Progenitor cell of endocrine pancreas (in vitro differentiated cells): ENCODE measurements at places on chromosomes 16 and 17. TPM values are rescaled to one million over a fixed set of nuclear protein-coding genes. Genes with fewer than 3 reads are reported as not detected.

Gene PLXDC1
- 2.3 and 3.7 TPM in 2 replicates for total RNA-seq

Gene HOXB7
- 0.55 and 1.5 TPM in 2 replicates for total RNA-seq

Gene CD2BP2
- total RNA-seq = 76.9 and 78.8 TPM in 2 replicates

- H3K4me3 ChIP-seq = no peak overlapping the region
- no peak overlapping the region for H3K27ac ChIP-seq
- DNase-seq = no peak
- no peaks in the 10 kb centered on the region for H3K27me3 ChIP-seq
- peaks cover 9% of the 10 kb centered on the region for H3K36me3 ChIP-seq
These were observed 17.8 kb upstream of the CRK start for GRCh38 chr17:1473841-1474240.

DNA sequence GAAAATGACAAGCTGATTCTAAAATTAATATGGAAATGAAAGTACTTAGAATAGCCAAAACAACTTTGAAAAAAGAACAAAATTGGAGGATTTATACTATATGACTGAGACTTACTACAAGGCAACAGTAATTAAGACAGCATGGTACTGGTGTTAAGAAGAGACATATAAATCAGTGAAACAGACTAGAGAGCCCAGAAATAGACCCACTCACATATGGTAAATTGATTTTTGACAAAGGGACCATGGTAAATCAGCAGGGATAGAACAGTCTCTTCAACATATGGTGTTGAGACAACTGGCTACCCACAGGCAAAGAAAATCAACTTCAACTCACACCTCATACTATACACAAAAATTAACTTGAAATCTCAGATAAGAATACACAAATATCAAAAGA lies 12.9 kb downstream of the CMC2 start:
- peaks cover 5% of the 10 kb centered on the region for H3K36me3 ChIP-seq
- H3K4me1 ChIP-seq = peaks cover 49% of the 10 kb centered on the region
- no peak overlapping the region for H3K4me3 ChIP-seq
- no peak for DNase-seq
- peak overlapping the region; percentile 92 for H3K27ac ChIP-seq
- H3K27me3 ChIP-seq = no peaks in the 10 kb centered on the region

- H3K4me3 ChIP-seq = no peak overlapping the region
- H3K36me3 ChIP-seq = no peaks in the 10 kb centered on the region
- no peak for DNase-seq
- no peak overlapping the region for H3K27ac ChIP-seq
- H3K4me1 ChIP-seq = no peaks in the 10 kb centered on the region
These were observed 388.0 kb upstream of the TNRC6C start for GRCh38 chr17:77570565-77570898.

- H3K36me3 ChIP-seq = peaks cover 24% of the 10 kb centered on the region
- H3K4me1 ChIP-seq = peaks cover 14% of the 10 kb centered on the region
These were observed 10.7 kb downstream of the WIPI1 start for GRCh38 chr17:68446626-68447041.

DNA sequence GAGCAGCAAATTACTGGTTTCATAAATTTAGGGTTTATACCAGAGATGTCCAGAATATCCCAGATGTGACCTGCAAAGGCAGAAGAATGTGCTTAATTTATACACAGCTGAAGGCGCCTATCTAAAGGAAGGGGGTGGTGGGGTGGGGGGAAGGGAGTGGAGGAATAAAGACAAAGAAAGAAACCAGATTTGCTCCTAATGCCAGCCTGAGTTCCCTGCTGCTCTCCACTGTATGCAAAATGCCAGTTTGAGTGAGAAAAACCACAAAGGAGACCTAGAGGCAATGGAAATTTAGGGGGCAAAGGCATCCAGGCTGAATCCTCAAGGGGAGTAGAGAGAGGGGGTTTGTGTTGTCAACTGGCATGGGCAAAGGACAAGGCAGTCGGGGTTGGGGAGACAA lies 161.5 kb upstream of the TOX3 start:
- H3K27ac ChIP-seq = no peak overlapping the region
- H3K4me3 ChIP-seq = no peak overlapping the region
- H3K4me1 ChIP-seq = peaks cover 11% of the 10 kb centered on the region
- peaks cover 3% of the 10 kb centered on the region for H3K27me3 ChIP-seq
- DNase-seq = no peak
- no peaks in the 10 kb centered on the region for H3K36me3 ChIP-seq

GRCh38 chr17:13917634-13918033 lies 151.7 kb upstream of the COX10 start:
- no peak overlapping the region for H3K27ac ChIP-seq
- H3K4me1 ChIP-seq = peaks cover 14% of the 10 kb centered on the region
- peaks cover 7% of the 10 kb centered on the region for H3K27me3 ChIP-seq
- peaks cover 2% of the 10 kb centered on the region for H3K36me3 ChIP-seq

GRCh38 chr16:51045794-51046193 lies 105.3 kb downstream of the SALL1 start:
- H3K36me3 ChIP-seq = no peaks in the 10 kb centered on the region
- DNase-seq = no peak
- H3K27ac ChIP-seq = no peak overlapping the region
- no peak overlapping the region for H3K4me3 ChIP-seq

GRCh38 chr16:31177136-31177535 lies 2.8 kb upstream of the FUS start:
- H3K36me3 ChIP-seq = peaks cover 2% of the 10 kb centered on the region
- no peak overlapping the region for H3K27ac ChIP-seq

DNA sequence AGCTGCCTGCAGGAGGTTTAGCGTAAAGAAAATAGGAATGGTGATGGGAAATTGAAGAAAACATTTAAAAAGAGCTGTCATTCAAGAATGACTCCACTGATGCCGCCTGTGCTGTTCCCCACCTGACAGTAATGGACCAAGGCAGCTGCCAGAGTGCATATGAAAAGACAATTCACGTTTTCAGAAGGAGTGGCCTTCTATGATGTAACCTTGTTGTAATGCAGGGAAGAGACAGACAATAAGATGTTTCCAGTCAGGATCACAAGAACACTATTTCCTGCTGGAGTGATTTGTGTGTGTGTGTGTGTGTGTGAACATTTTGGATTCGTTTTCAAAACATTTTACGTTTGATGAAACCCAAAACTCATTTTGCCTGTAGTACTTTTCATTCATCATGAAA lies 203.7 kb downstream of the LGALS9B start:
- H3K27me3 ChIP-seq = no peaks in the 10 kb centered on the region
- no peak overlapping the region for H3K4me3 ChIP-seq
- DNase-seq = no peak
- H3K27ac ChIP-seq = no peak overlapping the region
- H3K4me1 ChIP-seq = no peaks in the 10 kb centered on the region
- H3K36me3 ChIP-seq = peaks cover 14% of the 10 kb centered on the region

DNA sequence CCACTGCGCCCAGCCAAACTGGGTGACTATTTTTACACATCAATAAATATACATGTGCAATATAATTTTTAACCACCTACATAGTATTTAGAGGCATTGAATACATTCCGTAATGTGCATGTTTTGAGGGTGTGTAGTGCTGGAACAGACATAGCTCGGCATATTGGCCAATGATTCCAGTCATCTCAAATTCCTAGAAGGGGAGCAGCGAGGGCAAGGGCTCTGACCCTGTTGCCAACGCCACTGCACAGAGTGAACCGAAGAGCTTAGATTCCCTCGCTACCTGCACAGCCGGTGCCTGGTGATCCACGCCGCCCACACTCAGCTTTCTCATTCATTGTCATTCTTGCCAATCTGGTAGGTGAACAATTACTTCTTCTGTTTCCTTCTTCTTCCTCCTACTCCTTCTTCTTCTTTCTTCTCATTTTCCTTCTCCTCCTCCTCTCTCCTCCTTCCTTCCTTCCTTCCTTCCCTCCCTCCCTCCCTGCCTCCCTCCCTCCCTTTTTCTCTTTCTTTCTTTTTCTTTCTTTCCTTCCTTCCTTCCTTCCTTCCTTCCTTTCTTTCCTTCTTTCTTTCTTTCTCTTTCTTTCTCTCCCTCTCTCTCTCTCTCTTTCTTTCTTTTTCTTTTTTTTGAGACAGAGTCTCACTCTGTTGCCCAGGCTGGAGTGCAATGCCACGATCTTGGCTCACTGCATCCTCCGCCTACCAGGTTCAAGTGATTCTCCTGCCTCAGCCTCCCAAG lies 26.3 kb upstream of the ATP2A3 start:
- DNase-seq = no peak
- H3K36me3 ChIP-seq = no peaks in the 10 kb centered on the region
- peaks cover 4% of the 10 kb centered on the region for H3K27me3 ChIP-seq
- no peak overlapping the region for H3K27ac ChIP-seq
- H3K4me1 ChIP-seq = no peaks in the 10 kb centered on the region

GRCh38 chr17:7475764-7476422 lies 3.5 kb downstream of the ZBTB4 start:
- H3K4me1 ChIP-seq = peaks cover 32% of the 10 kb centered on the region
- DNase-seq = no peak
- H3K36me3 ChIP-seq = no peaks in the 10 kb centered on the region
- no peaks in the 10 kb centered on the region for H3K27me3 ChIP-seq
- no peak overlapping the region for H3K4me3 ChIP-seq

DNA sequence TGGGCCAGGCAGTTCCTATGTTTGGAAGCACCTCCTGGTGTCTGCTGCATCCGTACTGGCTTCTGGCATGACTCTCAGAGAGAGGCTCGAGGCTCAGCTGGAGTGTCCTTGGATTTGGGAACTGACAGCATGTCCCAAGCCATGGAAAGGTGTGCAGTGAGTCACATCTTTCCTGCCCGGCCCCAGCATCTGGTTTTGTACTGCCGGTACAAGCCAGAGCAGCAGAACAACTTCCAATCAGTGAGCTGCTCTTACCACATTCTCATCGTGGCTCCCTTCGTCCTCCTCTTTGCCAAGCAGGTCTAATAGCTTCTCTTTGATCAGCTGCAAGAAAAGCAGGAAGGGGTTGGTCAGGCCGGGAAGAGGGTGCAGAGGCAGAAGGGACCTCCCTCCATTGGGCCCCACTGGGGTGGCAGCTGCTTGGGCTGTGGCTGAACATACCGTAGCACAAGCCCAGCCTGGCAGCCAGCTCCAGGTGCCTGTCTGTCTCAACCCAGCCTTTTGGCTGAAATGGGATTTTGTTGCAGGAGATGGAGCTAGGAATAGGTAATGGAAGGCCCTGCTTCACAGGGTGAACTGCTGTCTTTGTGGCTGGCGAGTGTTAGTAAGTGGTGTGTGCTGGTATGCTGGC lies 24.2 kb downstream of the SPACA3 start:
- H3K27me3 ChIP-seq = peaks cover 7% of the 10 kb centered on the region
- H3K4me3 ChIP-seq = no peak overlapping the region
- H3K27ac ChIP-seq = no peak overlapping the region
- no peak for DNase-seq
- H3K4me1 ChIP-seq = peaks cover 4% of the 10 kb centered on the region
- H3K36me3 ChIP-seq = no peaks in the 10 kb centered on the region

DNA sequence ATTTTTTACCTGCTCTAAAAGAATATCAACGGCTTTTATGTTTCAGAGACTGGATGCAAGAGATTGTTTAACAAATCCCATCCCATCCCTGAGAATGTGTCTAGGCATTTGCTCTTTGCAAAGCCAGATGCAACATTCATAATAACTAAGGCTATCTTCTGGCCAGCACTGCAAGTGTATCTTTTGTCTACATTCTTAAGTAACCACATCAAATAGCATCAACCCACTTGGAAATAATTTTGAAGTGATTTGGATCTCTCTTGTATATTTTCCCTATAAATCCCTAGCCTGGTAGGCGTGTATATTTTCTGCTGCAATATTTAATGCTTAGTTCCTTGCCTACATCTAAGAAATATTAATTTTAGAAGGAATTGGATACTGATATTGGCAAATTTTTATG lies 64.3 kb downstream of the PIGL start:
- no peak overlapping the region for H3K27ac ChIP-seq
- no peaks in the 10 kb centered on the region for H3K27me3 ChIP-seq
- peaks cover 22% of the 10 kb centered on the region for H3K36me3 ChIP-seq
- H3K4me3 ChIP-seq = no peak overlapping the region

GRCh38 chr17:17440010-17440843 lies 36.6 kb upstream of the MED9 start:
- peak; percentile 38 for DNase-seq
- no peak overlapping the region for H3K4me3 ChIP-seq
- peaks cover 12% of the 10 kb centered on the region for H3K4me1 ChIP-seq

DNA sequence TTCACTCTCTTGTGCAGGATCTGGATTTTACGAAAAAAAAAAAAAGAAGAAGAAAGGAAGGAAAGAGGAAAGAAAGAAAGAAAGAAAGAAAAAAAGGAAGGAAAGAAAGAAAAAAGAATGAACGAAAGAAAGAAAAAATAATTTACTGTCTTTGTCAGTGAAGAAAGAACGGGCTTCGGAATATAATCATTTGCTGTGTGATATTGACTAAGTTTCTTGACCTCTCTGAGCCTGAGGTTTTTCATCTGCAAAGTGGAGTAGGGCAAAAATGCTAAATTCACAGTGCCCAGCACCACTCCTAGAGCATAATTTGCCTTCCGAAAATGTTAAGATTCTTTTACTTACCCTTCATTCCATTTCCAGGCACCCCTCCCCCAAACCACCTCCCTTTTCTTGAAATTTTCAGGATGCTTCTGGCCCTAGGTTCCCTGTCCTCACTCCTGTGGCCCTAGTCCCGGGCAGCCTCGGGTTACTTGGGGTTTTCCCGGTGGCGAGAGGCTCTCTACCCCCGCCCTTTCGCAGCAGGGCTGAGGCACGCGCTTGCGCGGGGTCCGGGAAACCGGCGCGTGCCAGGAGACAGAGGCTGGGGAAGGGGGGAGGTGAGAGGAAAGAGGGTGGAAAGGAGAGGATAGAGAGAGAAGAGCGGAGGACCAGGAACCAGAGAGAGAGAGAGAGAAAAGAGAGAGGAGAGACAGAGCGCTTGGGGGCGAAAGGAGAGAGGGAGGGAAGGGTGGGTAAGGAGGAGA lies at the start of gene CNTNAP1:
Gene CNTNAP1 (plus strand): TSS at position 556 of the 746 bp plus-strand sequence. CDS start 299 bp downstream, outside the sequence.
- H3K36me3 ChIP-seq = peaks cover 4% of the 10 kb centered on the region
- peak within 1 kb of the TSS; percentile 38 for H3K4me3 ChIP-seq
- peaks cover 53% of the 10 kb centered on the region for H3K27me3 ChIP-seq
- peaks cover 15% of the 10 kb centered on the region for H3K4me1 ChIP-seq

DNA sequence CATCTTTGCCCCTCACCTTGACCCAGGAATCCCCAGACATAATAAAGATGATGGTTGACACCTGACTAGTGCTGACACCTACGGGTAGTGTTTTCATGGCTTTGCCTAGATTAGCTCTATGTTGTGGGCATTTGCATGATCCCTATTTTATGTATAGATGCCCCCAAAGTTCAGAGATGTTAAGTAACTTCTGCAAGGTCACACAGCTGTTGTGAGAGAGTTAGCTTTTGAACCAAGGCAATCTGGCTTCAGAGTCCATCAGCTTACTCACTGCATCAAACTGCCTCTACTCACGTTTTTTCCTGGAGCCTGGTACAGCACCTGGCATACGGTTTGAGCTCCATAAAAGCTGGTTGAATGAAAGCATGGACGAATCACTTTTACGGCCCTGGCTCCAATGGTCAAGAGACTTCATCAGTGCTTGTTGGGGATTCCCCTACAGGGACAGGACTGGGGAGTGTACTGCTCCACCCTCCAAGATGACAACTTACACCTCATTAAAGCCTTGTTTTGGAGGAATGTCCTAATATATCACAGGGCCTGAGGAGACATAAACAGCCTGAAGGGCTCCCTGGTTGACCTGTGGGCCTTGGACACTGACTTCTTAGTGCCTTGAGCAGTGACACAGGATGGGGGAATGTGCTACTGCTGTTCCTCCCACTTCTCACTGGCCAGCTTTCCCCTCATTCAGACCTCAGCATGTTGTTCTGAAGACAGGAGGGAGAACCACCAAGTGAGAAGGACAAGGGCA lies 193.2 kb upstream of the ASIC2 start:
- H3K36me3 ChIP-seq = no peaks in the 10 kb centered on the region
- H3K4me3 ChIP-seq = no peak overlapping the region
- no peak for DNase-seq
- no peak overlapping the region for H3K27ac ChIP-seq
- no peaks in the 10 kb centered on the region for H3K4me1 ChIP-seq

GRCh38 chr16:3591436-3591803 lies 14.2 kb upstream of the NLRC3 start:
- no peaks in the 10 kb centered on the region for H3K4me1 ChIP-seq
- H3K4me3 ChIP-seq = no peak overlapping the region
- H3K36me3 ChIP-seq = peaks cover 7% of the 10 kb centered on the region
- no peak overlapping the region for H3K27ac ChIP-seq
